Right renal pelvis (tissue), 4 donors: ENCODE measurements at places on chromosomes 4 and X. TPM values are rescaled to one million over a fixed set of nuclear protein-coding genes. Genes with fewer than 3 reads are reported as not detected.

The NHS gene
- 17.9 TPM for polyA plus RNA-seq

GRCh38 chr4:100016191-100016590, 66.1 kb upstream of the H2AZ1 start:
- DNase-seq, result no peak

DNA sequence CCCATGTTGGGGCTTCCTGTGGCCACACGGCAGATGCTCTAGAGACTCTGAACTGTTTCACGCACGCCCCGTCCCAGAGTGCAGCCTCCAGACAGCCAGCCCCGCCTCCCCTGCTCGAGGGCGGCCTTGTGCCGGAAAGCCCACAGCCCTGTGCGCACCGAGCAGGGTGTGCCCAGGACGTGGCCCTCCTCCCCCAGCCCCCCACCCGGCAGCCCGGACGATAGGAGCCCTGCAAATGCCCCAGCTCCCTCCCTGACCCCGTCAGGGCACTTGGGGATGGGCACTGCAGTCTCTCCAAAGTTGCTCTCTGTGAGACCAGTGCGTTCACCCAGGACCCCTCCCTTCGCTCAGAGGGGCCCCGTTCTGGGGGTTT, 37.3 kb downstream of the ADRA2C start:
- DNase-seq, result no peak

The ALPK1 gene
- 14.2 TPM for polyA plus RNA-seq

GRCh38 chr4:21882051-21882839, 66.3 kb downstream of the KCNIP4 start:
- no peak for DNase-seq

GRCh38 chr4:31080887-31081286, 360.7 kb downstream of the PCDH7 start:
- no peak for DNase-seq

GRCh38 chr4:39792529-39792928, 94.6 kb downstream of the UBE2K start:
- DNase-seq, result no peak

The TRIM60 gene
- polyA plus RNA-seq, result not detected

The MAGED4B gene
- 83.0 TPM for polyA plus RNA-seq

The SPANXN3 gene
- not detected for polyA plus RNA-seq

The CENPC gene
- polyA plus RNA-seq, result 30.3 TPM
